Activated T-cell treated with anti-CD3 and anti-CD28 coated beads for 24 hours (primary cell): ENCODE measurements at places on chromosomes 3 and 15.

- DNase-seq, result no peak
These were observed 13.0 kb upstream of the ACAP2 start for GRCh38 chr3:195455789-195456188.

GRCh38 chr15:58346361-58346760 is 85.4 kb upstream of the LIPC start:
- no peak for DNase-seq

GRCh38 chr15:101394654-101395053 is 94.9 kb downstream of the PCSK6 start:
- DNase-seq, result no peak

DNA sequence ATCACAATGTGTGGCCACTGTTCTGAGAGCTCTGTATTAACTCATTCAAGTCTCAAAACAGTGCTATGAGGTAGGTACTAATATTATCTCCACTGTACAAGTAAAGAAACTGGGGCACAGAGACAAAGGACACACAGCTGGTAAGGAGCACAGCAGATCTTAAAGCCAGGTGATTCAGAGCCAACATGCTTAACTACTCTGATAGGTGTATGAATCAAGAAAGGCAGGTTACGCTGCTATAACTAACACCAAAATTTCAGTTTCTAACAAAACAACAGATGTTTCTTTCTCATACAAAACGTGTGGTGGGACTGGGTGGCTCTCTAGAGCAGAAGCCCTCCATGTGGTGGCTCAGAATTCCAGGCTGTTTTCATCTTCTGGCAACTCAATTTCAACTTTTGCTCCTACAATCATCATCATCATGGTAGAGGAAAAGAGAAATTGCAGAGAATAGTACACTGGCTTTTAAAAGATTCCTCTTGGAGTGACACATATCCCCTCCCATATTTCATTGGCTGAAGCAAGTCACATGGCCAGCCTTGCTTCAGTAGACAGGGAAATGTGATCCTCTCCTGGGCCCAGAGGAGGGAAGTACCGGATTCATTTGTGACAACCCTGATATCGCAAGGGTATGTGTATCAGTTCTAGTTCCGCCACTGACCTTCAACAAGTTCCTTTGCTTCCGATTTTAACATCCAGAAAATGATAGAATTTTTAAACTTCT is 126.2 kb upstream of the PTX3 start:
- DNase-seq, result no peak
